CD4-positive, alpha-beta T cell treated with Interleukin-2 at 100 ng/mL for 4 hours (primary cell): ENCODE measurements at places on chromosomes 11 and 22.

DNA sequence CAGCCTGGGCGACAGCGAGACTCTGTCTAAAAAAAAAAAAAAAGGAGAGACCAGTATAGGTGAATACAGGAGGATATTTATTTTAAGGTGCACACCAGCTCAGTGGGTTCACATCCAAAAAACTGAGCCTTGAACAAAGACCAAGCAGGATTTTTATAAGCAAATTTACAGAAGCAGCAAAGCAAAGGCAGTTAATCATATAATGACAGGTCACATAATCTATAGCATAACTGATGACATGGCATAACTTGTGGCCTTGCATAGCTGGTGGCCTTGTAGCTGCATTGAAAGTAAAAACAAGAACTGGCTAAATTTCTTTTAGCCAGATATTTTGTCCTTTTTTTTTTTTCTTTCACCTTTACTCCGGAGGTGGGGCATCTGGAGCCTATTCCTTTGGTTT lies 2.7 kb upstream of the PLAAT3 start:
- DNase-seq, result no peak

DNA sequence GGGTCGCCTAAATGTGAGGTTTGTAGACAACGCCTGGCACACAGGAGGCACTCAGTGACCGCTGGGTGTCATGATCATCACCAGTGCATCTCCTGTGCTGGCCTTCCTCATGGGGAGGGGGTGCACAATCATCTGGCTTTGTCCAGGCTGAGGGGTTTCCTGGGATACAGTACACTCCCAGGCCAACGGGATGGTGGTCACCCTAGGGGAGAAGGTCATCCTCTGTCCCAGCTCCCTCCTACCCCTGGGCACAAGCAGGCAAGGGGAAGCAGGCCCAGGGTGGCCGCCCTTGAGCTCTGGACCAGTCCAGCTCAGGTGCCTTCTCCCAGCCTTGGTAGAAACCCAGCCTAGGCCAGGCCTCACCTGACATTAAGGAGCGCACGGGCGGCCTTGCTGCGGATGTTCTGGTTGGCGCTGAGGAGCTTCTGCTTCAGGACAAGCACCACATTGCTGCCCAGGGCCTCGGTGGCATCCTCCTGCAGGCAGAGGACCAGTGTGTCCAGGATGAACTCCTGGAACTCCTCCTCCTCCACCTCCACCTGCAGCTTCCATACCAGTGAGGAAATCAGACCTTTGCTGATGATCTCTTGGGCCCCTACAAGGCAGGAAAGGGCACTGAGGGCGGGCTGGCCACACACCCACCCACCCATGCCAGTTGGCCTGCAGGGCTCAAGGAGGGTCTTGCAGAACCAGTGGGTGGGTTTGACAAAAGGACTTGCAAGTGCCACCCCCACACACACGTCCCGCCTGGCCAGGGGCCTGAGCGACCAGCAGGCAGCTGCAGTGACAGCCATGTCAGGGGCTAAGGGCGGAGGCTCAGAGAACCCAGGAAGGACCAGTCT lies 6.6 kb upstream of the GNAZ start:
- DNase-seq, result no peak

DNA sequence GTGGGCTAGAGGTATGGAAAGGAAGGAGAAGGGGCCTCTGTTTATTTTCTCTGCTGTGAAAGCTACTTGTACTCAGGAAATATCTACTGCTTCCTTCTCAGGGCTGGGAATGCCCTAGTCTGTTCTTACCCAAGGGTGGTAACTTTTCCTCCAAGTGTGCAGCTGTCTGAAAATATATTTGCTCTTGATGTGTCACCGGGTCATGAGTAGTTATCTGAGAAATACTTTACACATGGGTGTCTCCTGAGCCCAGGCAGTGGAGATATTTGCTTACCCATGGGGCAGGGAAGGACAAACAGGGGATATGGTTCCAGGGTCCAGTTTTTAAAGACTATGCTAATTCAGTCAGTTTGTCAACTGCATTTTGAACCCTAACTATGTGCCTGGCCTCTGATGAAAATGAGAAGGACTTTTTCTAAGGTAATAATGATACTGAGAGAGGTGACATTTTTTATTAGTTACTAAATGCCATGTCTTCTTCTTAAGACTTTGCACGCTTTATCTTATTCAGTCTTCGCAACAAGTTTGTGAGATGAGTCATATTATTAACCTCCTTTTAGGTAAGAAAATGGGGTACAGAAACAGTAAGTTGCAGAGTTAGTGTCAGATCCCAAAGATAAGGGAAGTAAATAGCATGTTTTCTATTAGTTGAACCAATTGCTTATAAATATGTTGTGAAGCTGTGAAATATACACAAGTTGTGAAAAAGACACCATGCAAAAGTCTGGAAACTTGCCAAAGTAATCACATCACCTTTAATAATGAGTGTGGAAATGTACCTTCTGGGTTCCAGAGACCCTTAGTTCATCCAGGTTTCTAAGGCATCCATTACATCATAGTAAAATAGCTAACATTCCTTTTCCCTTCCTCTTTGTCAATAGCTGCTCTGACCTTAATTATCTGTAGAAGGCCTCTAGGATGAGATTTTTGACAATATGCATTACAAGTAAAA lies 22.9 kb downstream of the SYTL2 start:
- no peak for DNase-seq

GRCh38 chr11:100356035-100356434 lies 331.1 kb upstream of the ARHGAP42 start:
- DNase-seq, result no peak

DNA sequence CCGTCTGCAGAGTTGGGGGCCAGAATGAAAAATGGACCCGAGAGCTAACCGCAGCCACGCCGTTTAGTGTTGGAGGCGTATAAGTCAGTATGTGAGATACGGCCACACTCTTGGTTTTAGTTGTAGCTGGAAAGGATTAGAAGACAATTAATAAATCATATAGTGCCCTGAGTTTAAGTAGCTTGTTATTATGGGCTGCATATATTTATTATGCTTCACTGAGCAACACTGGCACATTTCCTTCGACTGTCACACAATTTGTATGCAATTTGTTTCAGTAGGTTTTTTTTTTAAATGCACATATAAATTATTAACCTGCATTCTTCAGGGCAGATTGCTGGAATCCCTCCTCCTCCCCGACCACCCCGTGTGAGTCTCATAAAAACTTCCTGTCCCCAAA lies 56.9 kb downstream of the PKNOX2 start:
- DNase-seq, result no peak

DNA sequence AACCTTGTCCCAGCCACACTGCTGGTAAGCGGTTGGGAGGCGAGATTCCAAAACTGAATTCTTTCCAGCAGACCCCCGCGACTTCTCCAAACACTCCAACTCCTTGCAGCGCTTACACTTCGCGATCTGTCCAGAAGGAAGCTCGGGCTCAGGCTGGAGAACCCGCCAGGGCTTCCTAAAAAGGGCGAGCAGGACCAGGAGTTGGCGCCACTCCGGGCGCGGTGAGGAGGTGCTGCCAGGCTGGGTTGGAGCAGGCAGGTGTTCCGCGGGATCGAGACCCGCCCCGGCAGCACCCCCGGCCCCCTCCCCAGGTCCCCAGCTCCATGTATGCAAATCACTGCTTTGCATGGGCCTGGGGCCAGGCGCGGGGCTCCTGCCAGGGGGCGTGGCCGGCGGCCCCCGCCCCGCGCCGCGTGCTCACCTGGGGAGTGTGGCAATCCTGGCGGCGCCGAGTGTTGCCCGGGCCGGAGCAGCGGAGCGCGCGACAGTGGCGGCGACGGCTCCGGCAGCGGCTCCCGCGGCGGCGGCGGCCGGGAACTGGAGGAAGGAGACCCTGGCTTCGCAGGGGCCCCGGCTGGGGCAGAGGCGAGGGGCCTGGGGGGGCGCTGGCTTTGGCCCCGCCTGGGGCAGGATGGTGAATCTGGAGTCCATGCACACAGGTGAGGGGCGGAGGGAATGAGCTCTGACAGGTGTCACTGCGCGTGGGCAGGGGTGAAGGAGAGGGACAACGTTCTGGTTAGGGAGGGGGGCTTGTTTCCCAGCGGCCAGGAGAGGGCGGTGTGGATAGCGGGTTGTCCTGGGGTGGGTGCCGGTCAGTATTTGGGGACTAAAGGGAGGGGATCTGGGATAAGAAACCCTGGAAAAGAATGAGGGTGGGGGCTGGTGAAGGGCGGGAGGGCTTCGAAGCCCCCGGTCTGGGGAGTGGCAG lies at the start of gene POU2F3:
POU2F3 (plus strand) TSS at position 428 of the 928 bp plus-strand sequence; CDS start at position 632, 204 bp downstream.
- DNase-seq, result no peak

- no peak for DNase-seq
Observed at GRCh38 chr11:133808393-133809140, 36.7 kb downstream of the SPATA19 start.

GRCh38 chr11:64994318-64994717 lies 2.5 kb downstream of the BATF2 start:
- no peak for DNase-seq

- DNase-seq, result no peak
Observed at GRCh38 chr11:80146232-80146631, 705.4 kb upstream of the TENM4 start.

- no peak for DNase-seq
Observed at GRCh38 chr11:46302866-46303265, 25.4 kb downstream of the CREB3L1 start.

DNA sequence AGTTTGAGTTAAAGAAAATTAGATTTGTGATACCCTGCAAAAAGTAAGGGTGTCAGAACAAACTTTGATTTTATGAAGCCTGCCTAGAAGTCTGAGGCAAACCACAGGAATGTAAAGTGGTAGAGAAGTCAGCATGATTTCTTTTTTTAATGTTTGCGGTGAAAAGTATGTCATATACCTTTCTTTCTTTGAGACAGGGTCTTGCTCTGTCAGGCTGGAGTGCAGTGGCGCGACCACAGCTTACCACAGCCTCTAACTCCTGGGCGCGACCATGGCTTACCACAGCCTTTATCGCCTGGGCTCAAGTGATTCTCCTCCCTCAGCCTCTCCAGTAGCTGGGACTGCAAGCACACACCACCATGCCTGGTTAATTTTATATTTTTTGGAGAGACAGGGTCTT lies 4.7 kb downstream of the API5 start:
- DNase-seq, result no peak

- DNase-seq, result no peak
Observed at GRCh38 chr11:94106716-94107115, 21.9 kb upstream of the PANX1 start.

GRCh38 chr11:72786305-72787215 lies 7.3 kb downstream of the STARD10 start:
- DNase-seq, result no peak

GRCh38 chr11:104841973-104842525 lies 56.2 kb downstream of the CASP12 start:
- no peak for DNase-seq

GRCh38 chr22:25942856-25943411 lies 200.9 kb downstream of the MYO18B start:
- DNase-seq, result no peak

GRCh38 chr11:45527898-45528297 lies 137.5 kb downstream of the CHST1 start:
- no peak for DNase-seq

GRCh38 chr22:23234409-23235161 lies 54.3 kb downstream of the BCR start:
- no peak for DNase-seq

- DNase-seq, result no peak
Observed at GRCh38 chr22:42419243-42419881, 12.8 kb downstream of the NFAM1 start.
